ENCODE measurements at places on chromosomes 16 and 17. TPM values are rescaled to one million over a fixed set of nuclear protein-coding genes. Genes with fewer than 3 reads are reported as not detected.

GRCh38 chr17:70558821-70559220 lies 389.5 kb downstream of the KCNJ2 start:
- peak; percentile 90 for DNase-seq

DNA sequence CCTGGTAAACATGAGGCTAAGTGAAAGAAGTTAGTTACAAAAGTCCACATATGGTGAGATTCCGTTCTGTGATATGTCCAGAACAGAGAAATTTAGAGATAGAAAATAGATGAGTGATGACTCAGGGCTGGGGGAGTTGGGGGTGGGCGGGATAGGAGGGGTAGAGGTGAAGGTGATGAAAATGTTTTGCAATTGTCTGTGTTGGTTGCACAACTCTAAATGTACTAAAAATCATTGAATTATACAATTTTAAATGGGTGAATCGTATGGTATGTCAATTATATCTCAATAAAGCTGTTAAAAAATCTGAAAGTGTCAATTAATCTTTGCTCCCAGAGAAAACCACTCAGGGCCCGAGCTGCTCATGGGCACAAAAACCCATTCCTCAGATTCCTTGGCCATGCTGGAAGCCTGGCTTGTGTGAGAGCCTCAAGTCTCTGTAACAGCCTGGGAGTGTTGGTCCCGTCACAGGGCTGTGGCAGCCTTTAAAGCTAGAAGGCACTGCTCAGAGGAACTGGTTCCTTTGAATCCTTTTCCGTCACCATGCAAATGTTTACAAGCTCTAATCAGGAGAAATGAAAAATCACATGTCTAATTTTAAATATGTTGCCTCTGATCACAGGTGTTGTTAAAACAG lies 225.3 kb downstream of the WWOX start:
- peak; percentile 0 for DNase-seq

DNA sequence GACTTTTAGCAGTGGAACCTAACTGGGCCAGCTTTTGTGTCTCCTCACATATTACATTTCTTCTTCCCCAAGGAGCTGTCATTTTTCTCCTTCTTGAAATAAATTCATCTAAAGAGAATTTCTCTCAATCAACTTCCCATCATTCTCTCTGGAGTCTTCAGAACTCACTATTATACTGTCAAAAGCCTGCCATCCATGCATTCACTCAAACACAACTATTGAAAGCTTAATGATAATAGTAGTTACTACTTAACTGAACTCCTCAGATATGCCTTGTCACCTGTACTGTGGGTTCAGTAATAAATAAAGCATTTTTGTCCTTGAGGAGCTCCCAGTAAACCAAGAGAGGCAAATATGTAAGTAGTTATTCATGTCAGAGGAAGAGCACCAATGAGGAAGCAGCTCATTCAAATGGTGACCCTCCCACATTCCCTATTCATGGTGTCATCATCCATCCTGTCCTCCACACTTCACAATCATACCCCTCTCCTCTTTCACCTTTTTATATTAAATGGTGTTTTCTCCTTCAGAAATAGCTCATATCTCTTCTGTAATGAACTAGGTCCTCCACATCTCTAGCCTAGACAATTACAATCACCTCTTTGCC lies 162.6 kb downstream of the CA10 start:
- no peak for DNase-seq

- peak; percentile 28 for DNase-seq
Measured at GRCh38 chr16:51982715-51983680, 563.9 kb downstream of the TOX3 start.

DNA sequence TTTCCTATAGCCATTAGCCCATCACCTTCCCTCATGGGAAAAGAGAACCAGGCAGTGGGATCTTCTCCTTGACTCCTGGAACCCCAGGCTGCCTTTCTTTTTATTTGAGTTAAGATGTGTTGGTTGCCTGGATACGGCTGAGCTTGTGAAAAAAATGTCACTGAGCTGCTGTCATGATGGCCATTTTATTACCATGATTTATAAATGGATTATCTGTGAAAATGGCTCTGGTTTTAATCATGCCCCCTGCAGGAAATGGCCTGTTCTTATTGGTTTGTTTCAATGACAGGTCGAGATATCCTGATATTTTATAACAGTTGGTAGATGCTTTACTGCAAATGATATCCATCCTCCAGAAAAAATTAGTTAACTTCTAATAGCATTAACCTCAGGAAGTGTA lies 640.4 kb downstream of the CDH11 start:
- no peak for DNase-seq

DNA sequence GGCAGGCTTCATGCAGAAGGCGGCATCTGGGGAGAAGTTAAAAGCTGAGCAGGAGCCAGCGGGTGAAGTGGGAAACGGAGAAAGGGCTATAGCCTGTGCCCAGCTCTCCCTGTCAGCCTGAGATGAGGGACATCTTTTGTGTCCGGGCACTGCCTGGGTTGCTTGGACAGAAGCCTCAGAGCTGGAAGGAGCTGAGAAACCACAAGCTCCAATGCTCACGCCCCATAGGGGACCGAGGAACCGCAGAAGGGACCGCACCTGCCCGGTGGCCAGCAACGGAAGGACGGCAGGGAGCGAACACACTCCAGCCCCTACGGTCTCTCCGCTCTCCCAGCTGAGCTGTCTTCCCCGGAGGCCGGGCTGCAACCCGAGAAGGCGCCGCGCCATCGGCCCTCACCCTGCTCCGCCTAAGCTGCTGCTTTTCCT lies 175.8 kb downstream of the NPIPB11 start:
- DNase-seq, result no peak

GRCh38 chr16:69514356-69514755 lies 51.4 kb upstream of the NFAT5 start:
- DNase-seq, result no peak

DNA sequence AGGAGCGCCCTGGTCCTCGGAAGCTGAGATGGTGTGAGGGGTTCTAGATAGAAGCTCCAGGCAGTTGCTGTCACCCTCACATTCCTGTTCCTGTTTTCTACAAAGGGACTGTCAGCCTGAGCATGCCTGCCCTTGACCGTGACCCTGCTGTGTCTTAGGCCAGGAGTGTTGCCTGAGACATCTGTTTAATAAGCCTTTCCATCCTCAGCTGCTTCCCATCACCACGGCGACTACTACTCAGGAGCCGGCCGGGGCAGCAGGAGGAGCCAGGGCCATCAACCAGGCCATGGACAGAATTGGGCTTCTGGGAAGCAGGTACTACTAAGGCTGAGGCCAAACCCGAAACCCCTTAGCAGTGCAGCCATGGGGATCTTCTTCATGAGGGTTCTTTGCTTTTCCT lies 151.4 kb downstream of the KATNIP start:
- no peak for DNase-seq

DNA sequence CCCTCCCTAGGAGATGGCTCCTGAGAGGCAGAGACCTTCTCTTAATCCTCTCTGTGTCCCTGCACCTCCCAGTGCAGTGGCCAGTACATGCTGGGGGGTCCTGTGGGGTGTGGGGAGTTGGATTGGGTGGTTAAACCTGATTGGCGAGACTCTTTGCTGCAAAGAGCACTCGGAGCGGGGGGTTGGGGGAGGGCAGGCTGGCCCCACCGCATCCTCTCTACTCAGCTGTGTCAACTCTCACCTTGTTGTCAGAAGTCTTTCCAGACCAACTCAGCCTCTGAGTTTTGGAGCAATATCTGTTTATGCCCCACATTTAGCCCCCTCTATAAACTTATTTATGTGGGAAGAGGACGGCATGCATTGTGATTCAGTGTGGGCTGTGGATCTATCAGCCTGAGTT lies 40.0 kb downstream of the SMARCE1 start:
- DNase-seq, result no peak

DNA sequence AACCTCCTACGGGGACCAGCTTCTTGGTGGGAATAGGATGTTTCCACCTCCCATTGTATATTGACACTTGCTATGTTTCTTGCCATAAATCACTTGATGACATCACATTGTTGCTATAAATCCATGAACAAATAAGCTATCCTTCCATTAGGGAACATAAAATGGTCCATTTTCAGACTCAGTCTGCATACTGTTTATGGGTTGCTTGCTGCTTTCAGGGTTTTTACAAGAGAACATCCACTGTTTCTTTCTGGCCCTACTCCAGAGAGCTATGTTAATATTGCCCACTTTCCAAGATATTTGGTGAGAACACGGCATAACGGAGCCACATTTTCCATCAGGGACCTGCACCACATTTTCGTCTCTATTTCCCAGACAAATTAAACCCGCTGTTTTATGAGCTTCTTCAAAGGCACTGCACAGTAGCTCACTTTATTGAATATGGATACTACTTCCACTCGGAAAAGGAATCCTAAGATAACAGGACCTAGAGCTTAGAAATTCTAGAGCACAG lies 800.2 kb downstream of the KCNJ2 start:
- DNase-seq, result no peak

DNA sequence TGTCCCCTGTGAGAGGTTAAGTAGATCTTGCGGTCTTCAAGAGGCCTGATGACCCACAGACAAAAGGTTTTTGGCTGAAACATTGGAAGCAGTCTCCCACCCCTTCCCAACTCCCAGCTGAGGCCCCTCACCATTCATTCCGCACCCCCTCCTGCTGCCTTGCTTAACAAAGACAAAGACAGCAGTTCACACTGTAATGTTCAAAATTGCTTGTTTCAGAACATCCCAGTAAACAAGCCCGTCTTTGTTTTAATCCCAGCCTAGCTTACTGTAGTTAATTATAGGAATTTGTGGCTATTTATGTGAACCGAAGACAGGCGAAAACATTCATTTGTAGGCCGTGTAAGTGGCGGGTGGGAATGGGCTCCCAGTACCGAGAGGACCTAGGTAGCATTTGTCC lies 55.7 kb downstream of the IRX5 start:
- no peak for DNase-seq

- DNase-seq, result no peak
Measured at GRCh38 chr17:30556374-30557332, 79.4 kb downstream of the GOSR1 start.

DNA sequence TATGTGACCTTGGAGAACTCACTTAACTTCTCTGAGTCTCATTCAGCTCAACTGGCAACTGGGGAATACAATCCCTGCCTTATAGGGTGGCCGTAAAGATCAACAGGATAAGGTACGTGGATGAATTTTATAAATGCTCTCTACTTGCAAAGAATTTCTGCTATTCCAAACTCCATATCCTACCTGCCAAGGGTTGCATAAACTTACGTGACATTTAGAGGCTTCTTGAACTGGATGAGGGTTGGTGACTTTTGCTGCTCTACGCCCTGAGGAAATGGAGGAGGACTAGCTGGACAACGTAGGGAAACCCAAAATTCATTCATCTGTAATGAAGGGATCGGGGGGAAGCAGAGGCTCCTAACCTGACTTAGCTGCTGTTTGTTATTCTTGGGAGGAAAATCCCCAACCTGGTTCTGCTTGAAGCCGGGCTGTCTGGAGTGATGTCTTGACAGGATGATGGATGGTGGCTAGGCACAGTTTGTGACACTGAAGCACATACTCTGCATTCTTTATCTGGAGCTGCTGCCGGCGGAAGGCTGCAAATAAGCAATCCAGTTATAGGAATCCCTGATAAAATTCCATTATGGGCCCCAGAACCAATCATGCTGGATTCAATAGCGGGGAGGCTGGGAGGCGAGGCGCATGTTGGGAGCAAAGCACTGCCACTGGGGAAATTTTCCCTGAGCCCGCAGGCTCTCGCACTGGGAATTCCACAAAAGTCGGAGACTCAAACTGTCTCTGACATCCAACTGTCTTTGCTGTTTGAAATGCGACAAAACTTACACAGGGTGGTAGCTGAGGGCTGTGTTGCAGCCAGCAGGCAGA lies 94.7 kb upstream of the SDK2 start:
- no peak for DNase-seq

DNA sequence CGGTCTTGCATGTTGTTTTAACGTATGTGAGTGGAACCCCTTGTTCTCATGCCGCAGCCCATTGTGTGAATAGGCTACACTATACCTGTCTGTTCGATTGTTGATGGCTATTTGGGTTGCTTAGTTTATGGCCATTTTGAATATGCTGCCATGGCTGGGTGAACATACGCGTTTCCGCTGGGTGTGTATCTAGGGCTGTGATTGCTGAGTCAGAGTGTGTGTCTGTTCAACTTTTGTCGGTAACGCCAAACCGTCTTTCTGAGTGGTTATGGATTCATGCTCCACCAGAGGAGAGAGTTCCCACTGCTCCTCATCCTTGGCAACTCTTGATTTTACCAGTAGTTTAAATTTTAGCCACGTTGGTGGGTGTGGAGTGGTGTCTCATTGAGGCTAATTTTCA lies 77.0 kb downstream of the METRNL start:
- DNase-seq, result no peak

DNA sequence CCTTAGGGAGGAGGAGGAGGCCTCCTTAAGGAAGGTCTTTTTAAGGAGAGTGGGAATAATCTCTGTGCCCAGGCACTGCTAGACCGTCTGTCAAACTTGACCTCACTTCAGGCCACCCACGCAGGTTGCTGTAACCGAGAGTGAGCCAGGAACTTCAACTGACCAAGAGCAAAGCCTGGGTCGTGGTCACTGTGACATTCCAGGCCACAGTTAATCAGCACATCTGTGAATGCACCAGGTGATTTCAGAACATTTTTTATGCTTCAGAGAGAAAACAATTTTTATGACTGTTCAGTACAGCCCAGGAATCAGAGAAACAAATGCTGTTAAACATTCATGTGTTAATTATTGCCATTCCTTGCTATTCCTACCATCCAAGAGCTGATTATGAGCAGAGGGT lies 226.6 kb upstream of the ASIC2 start:
- no peak for DNase-seq

DNA sequence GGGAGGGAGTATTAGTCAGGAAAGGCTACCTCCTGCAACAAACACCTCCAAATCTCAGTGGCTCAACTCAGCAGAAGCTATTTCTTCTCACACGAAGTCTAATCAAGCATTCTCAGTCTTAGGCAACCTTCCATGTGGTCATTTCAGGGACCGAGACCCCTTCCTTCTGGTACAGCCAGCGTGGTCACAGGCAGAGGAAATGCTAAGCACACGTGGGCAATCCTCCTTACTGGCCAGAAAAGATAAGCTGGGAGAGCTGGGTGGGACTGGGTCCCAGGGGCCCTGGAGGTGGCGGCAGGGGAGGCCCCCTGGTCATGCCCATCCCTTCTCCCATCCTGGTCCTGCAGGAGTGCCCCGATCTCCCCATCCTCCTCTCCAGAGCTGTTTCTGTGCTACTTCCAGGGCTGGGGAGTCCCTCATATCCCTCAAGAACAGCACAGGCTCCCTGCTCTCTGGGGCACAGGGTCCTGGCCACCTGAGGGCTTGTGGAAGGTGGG lies 5.7 kb upstream of the CX3CL1 start:
- DNase-seq, result peak; percentile 29

The CCDC144A gene
- total RNA-seq, result 2.9 TPM

The TOM1L1 gene
- total RNA-seq, result 1.1 TPM

The ALOX15 gene
- not detected for total RNA-seq

The CYBA gene
- total RNA-seq, result 37.0 TPM

The CD300LB gene
- not detected for total RNA-seq

The HOXB4 gene
- 13.1 TPM for total RNA-seq

The PRSS33 gene
- not detected for total RNA-seq

The MPV17L gene
- total RNA-seq, result 0.22 TPM

The AHSP gene
- not detected for total RNA-seq

The KRTAP4-3 gene
- not detected for total RNA-seq

The KIF2B gene
- total RNA-seq, result not detected

The LRRC46 gene
- total RNA-seq, result 0.42 TPM
